ENCODE measurements at places on chromosomes 3 and 15. TPM values are rescaled to one million over a fixed set of nuclear protein-coding genes. Genes with fewer than 3 reads are reported as not detected.

GRCh38 chr3:195102609-195103467 is 168.1 kb downstream of the XXYLT1 start:
- no peak for DNase-seq

DNA sequence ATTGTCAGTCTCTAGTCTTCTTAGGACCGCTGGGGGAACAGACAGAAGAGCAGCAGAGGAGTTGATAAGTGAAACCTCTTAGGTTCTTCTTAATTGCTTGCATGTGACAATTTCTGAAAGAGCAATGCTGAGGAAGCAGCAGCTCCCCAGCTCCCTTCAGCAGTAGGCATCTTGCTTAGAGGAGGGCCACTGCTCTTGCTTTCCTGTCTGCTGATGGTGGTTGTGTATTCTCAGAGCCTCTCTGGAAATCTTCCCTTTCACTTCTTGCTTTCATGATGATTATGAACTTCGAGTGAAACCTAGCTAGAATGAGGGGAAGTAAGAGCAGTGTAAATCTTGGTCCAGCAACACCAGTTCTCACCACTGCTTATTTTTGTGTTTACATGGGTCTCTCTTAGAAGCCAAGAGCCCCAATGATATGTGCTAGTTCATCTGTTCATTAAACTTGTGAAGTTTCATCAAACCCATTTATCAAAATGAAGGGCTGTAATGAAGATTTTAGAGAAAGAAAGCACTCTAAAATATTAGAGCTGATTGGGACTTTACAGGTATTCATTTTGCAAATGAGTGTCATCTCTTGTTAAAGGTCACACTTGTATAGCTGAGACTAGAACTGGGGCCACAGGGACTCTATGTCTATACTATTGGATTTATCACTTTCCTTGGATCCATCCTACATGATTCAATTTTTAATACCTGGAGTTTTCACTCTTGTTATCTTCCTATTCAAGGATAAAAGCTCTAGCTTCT is 246.7 kb downstream of the LPP start:
- DNase-seq: no peak

- no peak for DNase-seq
Measured at GRCh38 chr15:57215881-57216280, 160.4 kb upstream of the CGNL1 start.

DNA sequence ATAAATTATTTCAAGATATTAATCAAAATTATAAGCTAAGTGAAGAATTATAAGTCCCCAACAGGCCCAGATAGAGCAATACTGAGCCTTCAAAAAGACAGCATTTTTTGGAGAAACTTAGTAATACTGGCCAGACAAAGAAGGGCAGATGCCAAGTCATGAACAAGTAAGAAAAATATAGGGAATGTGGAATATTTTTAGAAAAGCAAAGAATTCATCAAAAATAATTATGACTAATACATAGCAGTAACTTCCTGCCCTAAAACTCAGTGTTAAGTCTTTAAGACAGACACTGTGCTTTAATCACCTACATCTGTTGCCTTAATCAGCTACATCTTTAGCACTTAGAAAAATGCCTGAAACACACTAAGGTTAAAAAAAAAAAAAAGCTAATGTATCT is 31.2 kb downstream of the DPH6 start:
- DNase-seq: no peak

DNA sequence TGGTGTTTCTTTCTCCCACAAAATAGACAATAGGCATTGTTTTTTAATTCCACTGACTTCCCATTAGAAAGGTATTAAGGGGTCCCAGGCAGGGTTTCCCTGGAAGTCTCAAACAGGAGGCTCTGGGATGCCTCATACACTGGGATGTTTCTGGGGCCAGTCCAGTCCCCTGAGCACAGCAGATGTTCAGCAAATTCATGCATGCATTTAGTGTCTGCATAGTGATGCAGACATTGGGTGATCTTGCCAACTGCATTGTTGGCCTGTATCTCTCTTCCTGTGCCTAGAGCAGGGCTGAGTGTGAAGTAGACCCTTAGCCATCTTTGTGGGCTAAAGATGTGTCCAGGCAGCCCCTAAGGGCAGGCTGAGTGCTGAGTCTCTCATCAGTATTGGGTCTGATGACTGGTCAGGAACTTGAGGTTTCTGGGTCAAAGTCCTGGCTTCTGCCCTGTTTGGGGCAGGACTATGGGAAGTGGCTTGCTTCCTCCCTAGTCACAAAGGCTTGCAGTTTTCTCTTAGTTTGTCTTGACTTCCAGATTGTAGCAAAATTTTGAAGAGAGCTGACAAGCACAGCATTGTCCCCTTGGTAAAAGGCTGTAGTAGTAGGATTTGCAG is 56.5 kb downstream of the BSN start:
- no peak for DNase-seq

- DNase-seq: no peak
Measured at GRCh38 chr3:155064920-155065319, 15.2 kb upstream of the MME start.

GRCh38 chr15:61182946-61183345 is 46.2 kb downstream of the RORA start:
- no peak for DNase-seq

DNA sequence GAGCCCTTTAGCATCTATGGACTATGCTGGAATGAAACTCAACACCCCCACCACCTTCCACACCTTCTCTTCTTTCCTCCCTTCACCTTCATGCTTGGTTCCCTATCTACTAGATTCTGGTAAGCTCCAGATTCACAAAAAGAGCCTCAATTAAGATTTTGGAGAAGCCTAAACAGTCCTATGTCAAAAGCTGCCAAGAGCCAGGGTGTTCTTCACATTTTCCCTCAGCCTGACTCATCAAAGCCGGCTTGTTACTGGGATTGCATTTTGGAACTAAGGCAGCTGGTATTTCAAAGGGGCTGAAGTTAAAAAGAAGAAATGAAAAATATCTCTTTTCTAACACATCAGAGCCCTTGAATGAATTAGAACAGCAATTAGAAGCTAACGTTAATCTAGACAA is 247.7 kb downstream of the MYRIP start:
- DNase-seq: no peak

The ETV5 gene
- 26.1 TPM for total RNA-seq

The LAMB2 gene
- 581 TPM for total RNA-seq

The ROPN1 gene
- total RNA-seq: not detected

The NDN gene
- total RNA-seq: 194 TPM

The IQCF2 gene
- total RNA-seq: not detected

The COL6A6 gene
- total RNA-seq: 61.2 TPM

The RLBP1 gene
- total RNA-seq: not detected

The ZKSCAN7 gene
- 9.1 TPM for total RNA-seq

Measured in tongue (tissue), 3 donors.